ENCODE measurements at places on chromosomes 3 and 15.

- no peak for DNase-seq
These were observed 33.7 kb downstream of the ZBTB20 start for GRCh38 chr3:115113367-115113766.

- DNase-seq: no peak
These were observed 595 bp downstream of the PDCD7 start for GRCh38 chr15:65132878-65133547.

- DNase-seq: no peak
These were observed 3.7 kb downstream of the DAZL start for GRCh38 chr3:16601537-16602005.

GRCh38 chr3:99962703-99963102 lies 145.0 kb downstream of the CMSS1 start:
- no peak for DNase-seq

- DNase-seq: peak; percentile 9
These were observed 29.8 kb upstream of the SENP5 start for GRCh38 chr3:196837819-196838420.

GRCh38 chr15:81000144-81000623 lies 539 bp upstream of the TLNRD1 start:
- DNase-seq: no peak

DNA sequence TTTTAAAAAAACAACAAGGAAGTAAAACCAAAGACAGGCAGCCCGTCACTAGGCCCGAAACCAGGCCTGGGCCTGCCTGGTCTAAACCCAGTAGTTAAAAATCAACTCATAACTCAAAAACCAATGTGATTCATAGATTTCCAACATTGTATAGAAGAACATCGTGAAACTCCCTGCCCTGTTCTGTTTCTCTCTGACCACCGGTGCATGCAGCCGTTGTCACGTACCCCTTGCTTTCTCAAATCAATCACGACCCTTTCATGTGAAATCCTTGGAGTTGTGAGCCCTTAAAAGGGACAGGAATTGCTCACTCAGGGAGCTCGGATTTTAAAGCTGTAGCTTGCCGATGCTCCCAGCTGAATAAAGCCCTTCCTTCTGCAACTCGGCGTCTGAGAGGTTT lies 89.5 kb downstream of the DCLK3 start:
- no peak for DNase-seq

GRCh38 chr3:46866032-46866595 lies 2.9 kb upstream of the MYL3 start:
- no peak for DNase-seq

GRCh38 chr3:16801698-16802097 lies 83.1 kb upstream of the PLCL2 start:
- peak; percentile 90 for DNase-seq

- DNase-seq: no peak
These were observed 94.2 kb downstream of the THRB start for GRCh38 chr3:24400450-24400849.

- no peak for DNase-seq
These were observed 83.6 kb downstream of the AKAP13 start for GRCh38 chr15:85463976-85464375.

- no peak for DNase-seq
These were observed 122.8 kb downstream of the GMNC start for GRCh38 chr3:190739641-190740185.

- DNase-seq: no peak
These were observed 3.2 kb upstream of the ANKRD63 start for GRCh38 chr15:40286061-40286532.

- no peak for DNase-seq
These were observed 67.6 kb downstream of the NOX5 start for GRCh38 chr15:69082021-69082502.

GRCh38 chr3:196754091-196754981 lies 14.7 kb downstream of the PAK2 start:
- DNase-seq: no peak

DNA sequence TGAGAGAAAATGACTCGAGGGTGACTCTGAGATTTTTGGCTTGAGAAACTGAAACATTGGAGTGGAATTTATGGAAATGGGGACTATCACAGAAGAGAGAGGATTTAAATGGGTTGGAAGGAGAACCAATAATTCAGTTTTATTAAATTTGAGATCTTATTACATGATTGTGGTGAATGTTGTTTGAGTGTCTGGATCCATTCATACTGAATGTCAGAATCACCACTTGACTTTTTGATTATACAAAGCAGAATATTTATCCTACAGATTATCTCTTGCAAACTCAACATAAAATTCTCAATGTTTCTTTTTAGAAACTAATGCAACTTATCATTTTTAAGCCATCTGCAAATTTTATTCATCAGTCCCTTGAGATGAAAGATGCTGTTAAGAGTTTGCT lies 332.8 kb downstream of the CNTN3 start:
- DNase-seq: no peak

- DNase-seq: no peak
These were observed 3.0 kb downstream of the TRPM1 start for GRCh38 chr15:31098491-31098917.

All from DMS 273 treated with DMSO at 0.1 percent for 48 hours (cell line).